ENCODE measurements at places on chromosomes 7 and 10. TPM values are rescaled to one million over a fixed set of nuclear protein-coding genes. Genes with fewer than 3 reads are reported as not detected.
A peak's percentile ranks its signal among the peaks of the same experiment; 100 is the strongest.

- no peak for DNase-seq
Observed at GRCh38 chr7:143259765-143260164, 3.5 kb upstream of the GSTK1 start.

Gene CCM2
- 48.8 TPM for total RNA-seq

Gene LDB1
- total RNA-seq = 117 TPM

GRCh38 chr10:125192620-125193019, 32.3 kb upstream of the CTBP2 start:
- DNase-seq = no peak

- no peak for DNase-seq
Observed at GRCh38 chr7:135386181-135386580, 123.7 kb downstream of the CNOT4 start.

- DNase-seq = no peak
Observed at GRCh38 chr7:131633342-131633843, 77.0 kb upstream of the PODXL start.

DNA sequence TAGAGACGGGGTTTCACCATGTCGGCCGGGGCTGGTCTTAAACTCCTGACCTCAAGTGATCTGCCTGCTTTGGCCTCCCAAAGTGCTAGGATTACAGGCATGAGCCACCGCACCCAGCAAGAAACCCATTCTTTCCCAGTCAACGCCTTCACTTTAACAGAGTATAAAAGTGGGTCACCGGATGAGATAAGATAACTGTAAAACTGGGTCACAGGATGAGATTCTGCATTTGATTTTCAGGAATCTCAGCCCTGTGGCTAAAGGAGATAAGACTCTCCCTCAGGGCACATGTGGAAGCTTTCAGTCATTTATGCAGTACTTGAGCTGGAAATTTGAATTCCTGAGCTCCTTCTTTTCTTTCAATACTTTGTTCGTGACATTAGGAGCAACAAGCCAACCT, 70.8 kb downstream of the LRRC17 start:
- DNase-seq = no peak

- DNase-seq = no peak
Observed at GRCh38 chr10:13839430-13839990, 252.7 kb downstream of the PRPF18 start.

- no peak for DNase-seq
Observed at GRCh38 chr7:27793780-27794179, 53.8 kb downstream of the TAX1BP1 start.

DNA sequence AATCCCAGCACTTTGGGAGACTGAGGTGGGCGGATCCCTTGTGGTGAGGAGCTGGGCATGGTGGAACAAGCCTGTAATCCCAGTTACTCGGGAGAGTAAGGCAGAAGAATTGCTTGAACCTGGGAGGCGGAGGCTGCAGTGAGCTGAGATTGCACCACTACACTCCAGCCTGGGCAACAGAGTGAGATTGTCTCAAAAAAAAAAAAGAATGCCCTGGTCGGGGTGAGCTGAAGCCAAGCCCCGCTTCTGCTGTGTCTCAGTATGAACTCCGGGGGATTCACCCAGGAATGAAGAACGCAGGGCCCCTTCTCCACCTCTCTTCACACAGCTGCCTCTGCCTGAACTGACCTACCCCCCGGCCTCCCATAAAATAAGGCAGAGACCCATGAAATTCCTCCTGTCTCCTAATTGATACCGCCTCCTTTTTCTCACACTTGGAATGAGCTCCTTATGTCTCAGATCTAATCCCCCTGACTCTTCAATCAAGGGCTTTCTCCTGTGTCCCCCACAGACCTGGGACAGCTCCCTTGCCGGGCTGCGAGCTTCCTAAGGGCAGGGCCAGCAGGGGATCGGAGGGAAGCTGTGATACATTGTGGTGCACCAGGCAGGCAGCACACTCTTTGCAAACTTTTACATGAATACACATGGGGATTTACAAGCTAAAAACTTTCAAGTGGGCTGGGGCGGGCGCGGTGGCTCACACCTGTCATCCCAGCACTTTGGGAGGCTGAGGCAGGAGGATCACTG, 911 bp upstream of the ZP3 start:
- no peak for DNase-seq

Gene AKR1D1
- total RNA-seq = not detected

GRCh38 chr7:158025686-158026600, 561.7 kb downstream of the PTPRN2 start:
- DNase-seq = no peak

DNA sequence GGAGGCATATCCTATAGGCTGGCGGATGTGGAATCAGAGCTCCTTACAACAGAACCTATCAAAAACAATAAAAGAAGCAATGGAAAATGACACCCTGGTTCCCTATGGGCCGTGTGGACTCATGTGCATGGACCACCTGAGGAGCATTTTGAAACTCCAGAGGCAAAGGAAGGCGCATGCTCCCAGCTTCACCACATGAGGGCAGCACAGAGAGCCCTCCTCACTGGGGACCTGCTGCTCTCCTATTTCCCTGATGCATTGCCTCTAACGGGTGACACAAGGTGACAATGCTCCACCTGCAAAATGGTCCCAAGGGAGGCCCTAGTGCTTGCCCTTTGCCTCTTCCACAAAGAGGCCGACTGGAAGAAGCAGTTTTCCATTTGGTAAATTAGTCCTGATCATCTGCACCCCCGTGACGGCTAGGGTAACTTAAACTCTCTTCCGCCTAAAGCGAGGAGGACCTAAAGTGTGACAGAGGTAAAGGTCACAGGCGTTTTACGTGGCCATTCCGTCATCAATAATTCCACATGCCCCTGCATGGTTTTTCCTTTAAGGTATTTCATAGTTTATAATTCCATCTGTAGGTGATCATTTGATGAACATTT, 67.7 kb downstream of the GPAM start:
- peak; percentile 56 for DNase-seq

DNA sequence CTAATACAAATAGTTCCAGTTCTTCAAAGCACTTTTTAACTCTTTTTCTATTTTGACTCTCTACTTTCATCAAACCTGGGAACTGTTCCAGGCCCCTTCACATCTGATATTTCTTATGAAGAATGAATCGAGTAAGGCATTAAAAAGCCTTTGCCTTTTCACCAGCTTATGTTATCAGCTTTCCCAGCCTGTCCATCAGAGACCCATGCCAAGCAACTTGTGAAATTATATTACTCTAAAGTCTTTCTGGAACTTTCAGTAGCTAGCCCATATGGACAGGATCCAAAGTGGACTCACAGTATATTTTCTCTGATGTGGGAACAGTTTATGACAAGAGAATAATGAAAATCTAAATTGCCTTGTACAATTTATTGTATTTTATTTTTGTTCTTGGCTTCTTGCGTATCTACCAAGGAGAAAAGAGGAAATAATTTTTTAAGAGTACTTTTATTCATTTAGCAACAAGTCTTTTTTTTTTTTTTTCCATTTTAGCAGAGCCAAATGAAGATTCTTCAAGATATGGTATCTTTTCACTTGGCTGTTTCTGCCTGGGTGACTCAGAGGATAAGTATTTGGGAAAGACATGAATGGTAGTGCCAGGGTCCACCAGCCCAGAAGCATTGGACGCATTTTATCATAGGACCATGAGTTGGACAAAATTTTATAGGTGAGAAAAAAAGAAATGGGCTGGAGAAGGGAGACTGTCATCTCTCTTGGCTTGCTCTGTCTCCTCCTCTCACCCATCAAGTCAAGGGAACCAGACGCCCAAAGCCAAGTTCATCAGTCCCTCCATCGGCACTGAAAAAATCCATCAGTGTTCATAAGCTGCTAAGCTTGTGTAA, 195.8 kb upstream of the NEBL start:
- no peak for DNase-seq

Gene SPDYE3
- not detected for total RNA-seq

GRCh38 chr7:33354201-33354600, 224.8 kb downstream of the BBS9 start:
- no peak for DNase-seq

Gene NKX2-3
- not detected for total RNA-seq

- no peak for DNase-seq
Observed at GRCh38 chr10:129042776-129043595, 424.1 kb upstream of the MGMT start.

Gene ASB15
- not detected for total RNA-seq

DNA sequence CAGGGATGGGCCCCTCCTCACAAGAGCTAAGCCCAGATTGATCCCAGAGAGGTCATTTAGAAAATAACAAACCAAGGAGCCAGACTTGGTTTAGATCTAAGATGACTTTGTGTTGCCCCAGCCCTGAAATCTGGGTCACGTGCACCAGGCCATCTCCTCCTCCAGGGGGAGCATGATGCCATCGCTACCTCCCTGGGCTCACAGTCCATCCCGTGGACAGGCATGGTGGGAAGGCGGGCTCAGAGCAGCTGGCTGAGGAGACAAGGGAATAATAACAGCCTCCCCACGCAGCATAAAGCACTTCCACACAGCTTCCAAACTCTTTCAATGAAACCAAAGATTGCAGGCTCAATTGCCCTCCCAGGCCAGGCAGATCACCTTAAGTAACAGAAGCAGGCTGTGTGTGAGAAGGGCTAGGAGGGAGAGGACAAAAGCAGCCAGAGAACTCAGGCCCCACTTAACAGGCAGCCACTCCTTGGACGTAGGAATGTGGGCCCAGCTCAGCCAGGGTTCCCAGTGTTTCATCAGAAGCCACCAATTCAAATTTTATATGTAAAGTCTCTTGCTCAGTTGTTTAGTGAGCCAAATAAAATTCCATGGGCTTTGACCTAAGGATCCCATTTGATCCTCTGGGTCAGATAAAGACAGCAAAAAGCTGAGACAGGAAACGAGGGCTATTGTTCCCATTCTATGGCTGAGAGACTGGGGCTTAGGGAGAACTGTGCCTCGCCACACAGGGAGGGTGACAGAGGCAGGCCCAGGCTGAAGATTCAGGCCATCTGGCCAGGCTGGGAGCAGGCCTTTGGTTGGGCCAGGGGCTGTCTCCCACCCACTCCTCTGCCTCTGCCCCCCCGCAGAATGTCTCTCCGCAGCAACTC, 100.2 kb downstream of the COL13A1 start:
- no peak for DNase-seq

Gene TRIL
- total RNA-seq = not detected

Gene HKDC1
- 3.1 TPM for total RNA-seq

- no peak for DNase-seq
Observed at GRCh38 chr10:124072106-124072505, 21.3 kb downstream of the CHST15 start.

Gene PNLIP
- total RNA-seq = not detected

- no peak for DNase-seq
Observed at GRCh38 chr7:93574269-93574645, 267 bp downstream of the CALCR start.

GRCh38 chr7:5420067-5420880, 3.4 kb downstream of the TNRC18 start:
- no peak for DNase-seq

GRCh38 chr10:81219758-81220157, 655.2 kb upstream of the NRG3 start:
- no peak for DNase-seq

Gene HOXA2
- total RNA-seq = not detected

Gene PGAM2
- total RNA-seq = 1.3 TPM

Gene LRRN3
- total RNA-seq = 3.8 TPM

DNA sequence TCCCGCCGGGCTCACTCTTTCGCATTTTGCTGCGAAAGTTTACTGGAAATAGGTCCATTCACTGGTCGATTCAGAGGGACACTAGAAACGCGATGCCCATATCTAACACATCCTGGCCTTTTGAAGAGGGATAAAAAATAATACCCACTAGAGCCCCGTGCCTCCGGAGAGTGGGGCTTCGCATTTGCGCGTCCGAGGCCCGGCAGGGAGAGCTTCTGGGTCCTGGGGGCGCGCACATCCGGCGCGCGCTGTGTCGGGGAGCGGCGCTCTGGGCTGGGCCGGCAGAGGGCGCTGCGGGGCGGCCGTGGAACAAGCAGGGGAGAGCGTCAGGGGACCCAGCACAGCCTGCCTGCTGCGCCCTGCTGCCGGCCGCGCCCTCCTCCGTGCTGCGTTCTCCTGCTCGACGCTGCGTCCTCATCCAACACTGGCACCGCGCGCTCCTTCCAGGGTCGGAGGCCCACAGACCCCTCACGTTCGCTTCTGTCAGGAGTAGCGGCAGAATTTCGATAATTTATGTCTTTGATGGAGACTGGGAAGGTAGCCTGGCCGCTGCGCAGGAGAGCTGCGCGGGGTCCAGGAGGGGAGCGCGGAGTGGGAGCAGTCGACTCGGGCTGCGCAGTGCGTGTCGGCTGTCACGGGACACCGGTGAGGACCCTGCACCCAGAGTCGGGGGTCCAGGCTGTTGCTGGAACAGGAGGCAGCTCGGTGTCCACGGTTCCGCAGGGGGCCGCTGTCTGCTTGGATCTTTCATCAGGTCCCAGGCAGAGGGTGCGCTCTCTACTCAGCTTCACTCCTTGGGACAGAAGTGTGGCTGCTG, 41.5 kb upstream of the ZNF32 start:
- peak; percentile 83 for DNase-seq

- DNase-seq = no peak
Observed at GRCh38 chr10:87504307-87504639, 420 bp upstream of the MINPP1 start.

- DNase-seq = no peak
Observed at GRCh38 chr10:79446758-79447084, 1.3 kb upstream of the ZCCHC24 start.

DNA sequence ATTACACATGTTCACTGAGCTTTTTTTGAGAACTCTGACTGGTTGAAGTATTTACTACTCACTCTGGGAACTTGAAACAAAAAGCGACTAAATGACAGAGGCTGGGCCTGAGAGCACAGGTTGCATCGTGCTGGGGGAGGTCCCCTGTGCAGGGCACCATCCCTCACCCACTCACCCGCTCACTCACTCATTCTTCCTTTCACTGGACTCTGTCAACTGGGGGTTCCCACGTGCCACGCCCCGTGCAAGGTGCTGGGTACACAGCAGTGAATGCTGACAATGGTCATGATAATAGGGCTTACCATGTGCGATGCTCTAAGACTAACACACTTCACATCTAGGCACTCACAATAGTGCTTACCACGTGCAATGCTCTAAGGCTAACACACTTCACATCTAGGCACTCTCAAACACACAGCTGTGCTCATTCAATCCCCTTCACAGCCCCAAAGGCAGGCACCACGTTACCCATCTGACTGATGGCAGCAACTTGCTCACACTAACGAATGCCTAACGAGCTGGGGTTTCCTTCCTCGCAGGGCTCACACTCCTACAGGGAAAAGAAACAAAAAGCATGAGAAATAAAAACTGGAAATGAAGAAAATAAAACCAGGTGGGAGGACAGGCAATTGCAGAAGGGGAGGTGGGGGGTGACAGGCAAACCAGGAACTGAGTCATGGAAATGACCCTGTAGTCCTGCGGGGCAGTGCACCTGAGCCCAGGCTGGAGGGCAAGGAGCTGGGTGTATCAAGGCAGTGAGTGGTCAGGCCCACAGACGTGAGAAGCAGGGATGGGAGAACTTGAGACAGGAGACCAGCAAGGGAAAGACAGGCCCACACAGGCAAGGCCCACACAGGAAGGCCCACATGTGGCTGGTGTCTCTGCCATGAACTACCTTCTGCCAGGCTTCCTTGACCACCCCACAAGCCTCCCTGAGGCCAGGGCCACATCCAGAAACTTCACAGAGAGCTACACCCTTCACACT, 147.0 kb upstream of the FAM20C start:
- no peak for DNase-seq

Measured in CD4-positive, alpha-beta T cell (primary cell).